Fibroblast of villous mesenchyme (primary cell): ENCODE measurements at places on chromosomes 3 and 15. TPM values are rescaled to one million over a fixed set of nuclear protein-coding genes. Genes with fewer than 3 reads are reported as not detected.

The XCR1 gene
- not detected in 2 replicates for total RNA-seq

The ADCY5 gene
- 0.32 and 0.43 TPM in 2 replicates for total RNA-seq

The DNAJA4 gene
- total RNA-seq = 2.6 and 4.3 TPM in 2 replicates

The SOX14 gene
- total RNA-seq = not detected in 2 replicates

The GOLGA6B gene
- not detected in 2 replicates for total RNA-seq

The AMOTL2 gene
- 129 and 236 TPM in 2 replicates for total RNA-seq

The TTLL13 gene
- under 0.01 and 0.32 TPM in 2 replicates for total RNA-seq

The SPSB4 gene
- not detected in 2 replicates for total RNA-seq

DNA sequence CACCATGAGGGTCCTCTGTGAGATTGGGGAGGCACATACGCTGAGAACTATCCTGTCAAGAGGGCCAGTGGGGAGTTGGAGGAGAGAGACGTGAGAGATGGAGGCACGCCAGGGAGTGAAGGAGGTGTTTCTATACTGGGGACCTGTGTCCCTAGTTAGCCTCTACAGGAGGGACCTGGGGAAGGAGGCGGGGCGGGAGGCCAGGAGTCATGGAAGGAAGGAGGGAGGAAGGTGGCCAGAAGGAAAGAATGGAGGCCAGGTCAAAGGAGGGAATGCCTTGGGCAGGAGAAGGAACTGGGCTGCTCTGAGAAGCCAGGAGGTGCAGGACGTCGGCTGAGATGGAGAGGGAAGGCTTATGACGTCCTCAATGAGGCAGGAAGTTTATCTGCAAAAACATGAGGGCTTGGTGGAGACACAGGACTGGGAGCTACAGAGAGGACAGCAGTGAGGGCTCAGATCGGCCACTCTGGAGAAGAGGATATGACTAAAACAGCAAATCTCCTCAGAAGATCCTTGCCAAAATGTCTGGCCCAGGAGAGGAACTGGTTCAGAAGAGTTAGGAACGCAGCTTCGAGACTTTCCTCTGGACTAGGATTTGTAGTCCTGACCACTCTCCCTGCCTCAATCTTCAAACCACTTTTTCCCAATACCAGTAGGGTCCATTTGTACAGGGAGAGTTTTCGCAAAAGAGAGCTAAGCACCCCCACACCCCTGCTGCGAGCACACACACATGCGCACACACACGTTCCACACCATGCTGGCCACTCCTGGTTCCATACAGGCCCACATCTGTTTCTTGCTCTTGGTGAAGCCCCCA lies 59.9 kb downstream of the ADCY5 start:
- DNase-seq = no peak

GRCh38 chr15:80433836-80434235 lies 29.7 kb downstream of the ARNT2 start:
- DNase-seq = no peak

- peak; percentile 41 for DNase-seq
Measured at GRCh38 chr3:112333002-112333380, at the start of gene CD200. CD200 (plus strand) TSS chr3:112333156; CDS start chr3:112333213, 57 bp downstream.

- no peak for DNase-seq
Measured at GRCh38 chr3:33229947-33230346, 11.3 kb upstream of the SUSD5 start.

- no peak for DNase-seq
Measured at GRCh38 chr3:127091376-127091775, 101.6 kb upstream of the PRR23E start.

- DNase-seq = no peak
Measured at GRCh38 chr3:45666757-45667431, 22.3 kb upstream of the SACM1L start.

- peak; percentile 4 for DNase-seq
Measured at GRCh38 chr3:161035711-161036110, 69.4 kb downstream of the B3GALNT1 start.

- no peak for DNase-seq
Measured at GRCh38 chr15:77030048-77030927, 35.4 kb downstream of the PSTPIP1 start.

DNA sequence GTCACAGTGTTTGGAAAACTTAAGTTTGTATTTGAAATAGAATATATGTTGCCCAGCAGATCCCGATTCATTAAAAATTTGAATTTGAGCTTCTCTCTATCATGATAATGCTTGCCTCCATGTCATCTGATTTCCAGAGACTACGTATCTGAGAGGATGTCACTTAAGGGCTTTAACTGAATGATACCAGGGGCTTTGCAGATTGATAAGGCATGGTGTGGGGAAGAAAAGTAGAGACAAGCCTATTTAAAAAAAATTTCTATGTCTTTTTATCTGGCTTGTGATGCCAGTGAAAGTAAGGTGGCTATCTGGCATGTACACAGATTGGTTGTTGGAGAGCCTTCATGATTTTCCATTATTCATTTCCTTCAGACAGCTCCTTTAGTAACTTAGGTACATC lies 72.7 kb downstream of the UBE2E2 start:
- no peak for DNase-seq

DNA sequence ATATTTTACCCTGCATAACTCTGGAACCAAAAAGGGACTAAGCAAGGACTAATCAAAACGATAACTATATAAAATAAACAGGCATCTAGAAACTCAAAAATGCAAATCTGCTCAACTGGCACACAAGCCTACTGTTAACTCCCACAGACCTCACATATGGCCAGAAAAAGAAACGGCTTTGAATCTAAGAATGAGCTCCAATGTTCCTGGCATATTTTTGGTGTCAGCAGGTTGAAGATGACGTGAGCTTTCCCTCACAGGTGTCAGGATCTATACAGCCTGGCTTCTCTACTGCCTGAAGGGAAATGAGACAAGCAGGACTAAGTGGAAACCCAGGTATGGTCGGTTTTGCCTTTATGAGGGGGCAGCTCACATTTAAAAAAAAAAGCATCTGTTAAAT lies 120.1 kb upstream of the SPATA12 start:
- no peak for DNase-seq

GRCh38 chr3:137588871-137589270 lies 175.2 kb upstream of the SOX14 start:
- no peak for DNase-seq

GRCh38 chr3:72323773-72324172 lies 524.5 kb downstream of the SHQ1 start:
- DNase-seq = no peak

GRCh38 chr15:63474810-63475316 lies 29.5 kb upstream of the USP3 start:
- DNase-seq = no peak

DNA sequence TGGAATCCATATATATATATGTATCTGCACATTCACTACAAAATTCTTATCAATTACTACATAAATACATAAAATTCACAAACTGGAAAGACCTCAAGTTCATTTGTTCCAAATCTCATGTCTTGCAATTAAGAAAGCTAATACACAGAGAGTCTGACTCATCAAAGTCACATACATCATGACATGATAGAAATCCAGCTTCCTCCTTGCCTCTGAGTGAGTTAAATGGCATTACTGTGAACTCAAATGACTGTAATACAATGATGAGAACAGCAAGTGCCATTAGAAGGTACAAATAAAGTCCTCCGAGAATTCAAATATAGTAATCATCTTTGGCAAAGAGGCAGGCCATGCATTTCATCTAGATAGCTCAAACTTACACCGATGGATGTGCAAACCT lies 55.1 kb upstream of the AGTR1 start:
- peak; percentile 34 for DNase-seq

DNA sequence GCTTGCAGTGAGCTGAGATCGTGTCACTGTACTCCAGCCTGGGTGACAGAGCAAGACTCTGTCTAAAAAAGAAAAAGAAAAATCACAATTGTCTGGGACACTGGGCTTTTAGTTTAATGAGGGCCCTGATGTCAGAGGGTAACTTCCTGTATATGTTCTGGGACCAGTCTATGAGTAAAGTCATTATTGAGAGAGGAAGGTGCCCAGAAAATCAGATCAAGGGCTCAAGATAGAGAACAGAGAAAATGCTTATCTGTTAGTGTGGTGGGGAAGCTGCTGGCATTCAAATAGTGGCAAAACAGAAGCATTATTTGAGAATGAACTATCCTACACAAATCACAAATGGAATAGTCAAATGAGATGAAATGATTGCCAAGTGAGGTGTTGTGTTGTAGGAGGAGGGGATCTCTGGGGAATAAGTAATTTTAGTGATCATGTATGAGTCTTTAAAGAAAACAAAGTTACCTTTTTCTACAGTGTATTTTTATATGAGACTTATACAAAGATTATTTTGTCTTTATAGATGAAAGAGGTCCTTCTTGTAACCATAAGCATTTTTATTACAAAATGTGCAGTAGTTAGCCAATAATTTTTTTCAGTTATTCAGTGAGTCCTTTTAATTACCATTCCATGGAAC lies 13.4 kb downstream of the ARIH2 start:
- no peak for DNase-seq

- DNase-seq = peak; percentile 39
Measured at GRCh38 chr15:85443593-85444087, 63.2 kb downstream of the AKAP13 start.

DNA sequence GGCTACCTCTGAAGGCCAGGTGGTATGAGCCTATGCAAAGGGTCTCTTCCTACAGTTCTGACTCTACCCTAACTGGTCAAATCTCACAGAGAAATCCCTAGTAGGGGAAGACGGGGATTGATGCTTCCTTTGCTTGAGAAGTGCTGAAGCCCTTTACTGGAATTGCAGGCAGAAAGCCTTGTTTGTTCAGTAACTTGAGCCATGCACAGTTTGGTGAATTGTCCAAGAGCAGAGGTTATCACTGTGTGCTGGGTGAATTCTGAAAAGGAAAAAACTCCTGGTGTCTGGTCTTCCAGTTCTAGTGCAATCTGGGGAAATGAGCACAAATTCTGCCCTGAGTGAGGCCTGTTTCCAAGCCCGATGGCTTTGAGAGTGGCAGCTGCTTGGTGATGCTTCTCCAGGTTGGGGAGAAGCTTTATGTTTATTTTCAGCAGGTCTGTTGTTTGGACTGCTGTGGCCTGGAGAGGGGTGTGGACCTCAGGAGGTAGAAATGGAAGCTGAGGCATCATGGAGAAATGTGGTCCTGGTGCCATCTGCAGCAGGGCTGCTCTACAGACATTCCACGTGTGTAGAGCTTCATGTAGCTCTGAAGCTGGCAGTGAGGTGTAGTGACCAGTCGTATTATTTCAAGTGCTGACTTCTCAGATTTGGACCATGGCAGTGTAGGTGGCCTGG lies 60.9 kb downstream of the ARNT2 start:
- no peak for DNase-seq

DNA sequence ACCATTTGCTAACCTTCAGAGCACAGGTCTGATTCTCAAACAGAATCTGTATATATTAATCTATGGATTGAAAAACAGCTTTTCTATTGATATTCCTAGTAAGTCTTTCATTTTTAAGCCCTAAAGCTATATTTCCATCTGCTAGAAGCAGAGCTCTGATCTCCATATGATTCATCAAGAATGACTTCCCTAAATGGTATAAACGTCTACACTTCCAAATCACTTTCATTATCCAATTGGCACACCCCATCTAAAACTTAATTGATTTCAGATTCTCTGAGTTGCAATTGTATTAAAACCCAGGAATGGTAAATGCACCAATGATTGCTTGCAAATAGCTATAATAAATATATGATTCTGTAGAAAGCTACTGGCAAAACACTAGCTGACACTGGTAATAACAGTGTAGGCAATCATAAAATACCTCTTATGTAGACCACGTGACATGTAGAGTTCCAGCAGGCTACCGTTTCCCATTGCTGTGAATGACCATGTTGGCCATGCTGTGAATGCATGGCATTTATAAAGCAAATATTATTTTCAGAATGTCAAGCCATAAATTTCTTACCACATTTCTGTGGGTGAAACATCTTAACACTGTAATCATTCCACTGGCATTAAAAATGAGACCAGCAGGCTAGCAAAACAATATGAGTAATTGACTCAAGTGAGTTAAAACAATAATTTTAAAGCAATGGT lies 226.0 kb downstream of the ZMAT3 start:
- DNase-seq = peak; percentile 1

- DNase-seq = no peak
Measured at GRCh38 chr3:35224565-35225295, 414.6 kb upstream of the ARPP21 start.
